NB4 (cell line): ENCODE measurements at places on chromosomes 13 and 19.

- DNase-seq = no peak
These were observed 131.8 kb upstream of the WASF3 start for GRCh38 chr13:26425443-26426358.

DNA sequence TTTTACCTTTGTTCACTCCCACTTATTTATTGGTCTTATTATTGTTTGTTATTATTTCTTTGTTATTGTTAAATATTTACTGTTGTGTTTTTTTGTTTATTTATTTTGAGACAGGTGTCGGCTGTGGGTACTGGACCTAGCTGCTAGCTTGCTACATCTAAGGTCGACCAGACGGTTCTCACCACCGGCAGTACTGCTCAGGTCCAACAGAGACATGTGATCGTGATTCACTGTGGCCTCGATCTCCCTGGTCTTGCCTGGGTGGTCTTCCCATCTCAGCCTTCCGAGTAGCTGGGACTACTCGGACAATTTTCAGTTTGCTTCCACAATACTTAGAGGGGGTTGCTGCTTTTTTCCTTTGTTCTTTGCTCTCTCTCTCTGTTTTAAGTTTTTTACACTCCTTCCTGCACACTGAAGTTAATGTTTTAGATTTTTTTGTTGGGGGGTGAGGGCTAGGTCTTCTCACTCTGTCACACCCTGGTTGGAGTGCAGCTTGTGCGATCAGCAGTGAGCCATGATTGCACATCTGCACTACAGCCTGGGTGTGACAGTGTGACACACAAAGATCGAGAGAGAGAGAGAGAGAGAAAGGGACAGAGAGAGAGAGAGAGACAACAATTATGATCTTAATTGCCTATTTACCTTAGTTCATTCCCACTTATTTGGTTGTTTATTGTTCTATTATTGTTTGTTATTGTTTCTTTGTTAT, 1432.4 kb downstream of the UQCRFS1 start:
- DNase-seq = peak; percentile 76

- DNase-seq = no peak
These were observed 62.8 kb downstream of the TPT1 start for GRCh38 chr13:45278096-45278645.

DNA sequence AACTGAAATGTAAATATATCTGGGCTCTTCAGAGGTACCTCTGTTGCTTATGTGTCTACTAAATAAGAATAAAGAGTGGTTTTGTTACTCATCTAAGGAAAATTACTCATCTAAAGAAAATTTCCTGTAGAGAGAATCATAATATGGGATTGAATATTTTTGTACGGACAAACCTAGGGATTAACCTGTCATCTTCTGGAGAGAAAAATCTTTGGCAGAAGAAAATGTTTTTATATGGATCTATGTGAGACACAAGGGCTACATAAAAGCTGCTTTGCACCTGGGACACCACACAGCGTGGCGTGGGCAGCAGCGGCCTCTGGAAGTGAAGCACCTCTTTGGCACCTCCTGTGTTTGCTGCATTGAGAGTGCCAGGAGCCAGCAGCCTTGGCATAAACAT, 242.9 kb upstream of the DACH1 start:
- no peak for DNase-seq

DNA sequence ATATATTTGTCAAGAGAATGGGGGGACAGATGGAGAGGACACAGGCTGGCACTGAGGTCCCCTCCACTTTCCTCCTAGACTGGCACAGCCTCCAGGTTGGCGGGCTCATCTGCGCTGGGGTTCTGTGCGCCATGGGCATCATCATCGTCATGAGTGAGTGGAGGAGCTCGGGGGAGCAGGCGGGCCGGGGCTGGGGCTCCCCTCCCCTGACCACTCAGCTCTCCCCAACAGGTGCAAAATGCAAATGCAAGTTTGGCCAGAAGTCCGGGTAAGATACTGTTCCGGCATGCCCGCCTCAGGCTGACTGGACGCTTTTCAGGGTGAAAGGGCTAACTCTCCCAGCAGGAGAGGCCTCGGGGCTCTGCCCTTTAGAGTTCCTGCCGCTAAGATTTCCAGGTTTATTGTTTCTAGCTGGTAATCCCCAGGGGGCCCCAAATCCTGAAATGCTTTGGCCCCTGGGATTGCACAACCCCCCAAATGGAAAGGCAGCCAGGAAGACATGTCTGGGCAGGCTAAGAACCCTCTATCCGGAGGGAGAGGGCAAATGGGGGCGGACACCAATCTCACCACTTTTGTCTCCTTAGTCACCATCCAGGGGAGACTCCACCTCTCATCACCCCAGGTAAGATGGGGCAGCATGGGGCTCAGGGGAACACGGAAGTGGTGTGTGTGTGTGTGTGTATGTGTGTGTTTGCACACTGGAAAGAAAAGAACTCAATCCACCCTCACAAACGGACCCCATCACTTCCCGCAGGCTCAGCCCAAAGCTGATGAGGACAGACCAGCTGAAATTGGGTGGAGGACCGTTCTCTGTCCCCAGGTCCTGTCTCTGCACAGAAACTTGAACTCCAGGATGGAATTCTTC, 7.3 kb downstream of the FXYD3 start:
- DNase-seq = no peak

DNA sequence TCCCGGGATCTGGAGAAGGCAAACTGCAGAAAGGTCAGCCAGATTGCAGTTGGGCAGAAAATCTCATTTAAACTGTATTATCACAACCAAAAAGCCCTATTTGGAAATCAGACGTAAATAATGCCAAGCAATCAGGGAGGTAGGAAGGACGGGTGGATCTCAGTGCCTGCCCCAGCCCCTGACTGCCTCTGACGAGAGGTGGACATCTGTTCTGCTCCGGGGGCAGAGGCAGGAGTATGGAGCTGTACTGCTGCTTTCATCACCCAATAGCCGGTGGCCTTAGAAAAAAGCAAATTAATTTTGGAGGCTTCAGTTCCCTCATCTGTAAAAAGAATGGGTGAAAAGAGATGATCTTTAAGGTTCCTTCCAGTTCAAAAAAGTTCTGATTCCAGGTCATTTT, 43.6 kb upstream of the WASF3 start:
- DNase-seq = no peak

DNA sequence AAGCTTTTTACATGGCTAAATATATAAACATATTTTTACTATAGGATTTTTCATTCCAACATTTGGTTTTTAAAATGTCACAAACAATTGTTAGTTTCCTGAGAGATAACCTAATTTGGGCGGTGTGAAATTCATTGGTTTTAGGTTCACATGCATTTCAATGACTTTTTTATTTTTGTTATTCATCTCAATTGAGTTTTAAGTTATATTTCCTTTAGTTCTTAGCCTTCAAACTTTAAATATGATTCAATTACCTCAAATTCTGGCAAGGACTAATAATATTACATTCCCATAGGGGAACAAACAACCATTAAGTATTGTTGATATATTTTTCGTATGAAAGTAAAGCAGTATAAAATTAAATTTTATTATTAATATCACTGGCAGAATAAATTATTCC, 265.3 kb downstream of the SLITRK6 start:
- DNase-seq = no peak

DNA sequence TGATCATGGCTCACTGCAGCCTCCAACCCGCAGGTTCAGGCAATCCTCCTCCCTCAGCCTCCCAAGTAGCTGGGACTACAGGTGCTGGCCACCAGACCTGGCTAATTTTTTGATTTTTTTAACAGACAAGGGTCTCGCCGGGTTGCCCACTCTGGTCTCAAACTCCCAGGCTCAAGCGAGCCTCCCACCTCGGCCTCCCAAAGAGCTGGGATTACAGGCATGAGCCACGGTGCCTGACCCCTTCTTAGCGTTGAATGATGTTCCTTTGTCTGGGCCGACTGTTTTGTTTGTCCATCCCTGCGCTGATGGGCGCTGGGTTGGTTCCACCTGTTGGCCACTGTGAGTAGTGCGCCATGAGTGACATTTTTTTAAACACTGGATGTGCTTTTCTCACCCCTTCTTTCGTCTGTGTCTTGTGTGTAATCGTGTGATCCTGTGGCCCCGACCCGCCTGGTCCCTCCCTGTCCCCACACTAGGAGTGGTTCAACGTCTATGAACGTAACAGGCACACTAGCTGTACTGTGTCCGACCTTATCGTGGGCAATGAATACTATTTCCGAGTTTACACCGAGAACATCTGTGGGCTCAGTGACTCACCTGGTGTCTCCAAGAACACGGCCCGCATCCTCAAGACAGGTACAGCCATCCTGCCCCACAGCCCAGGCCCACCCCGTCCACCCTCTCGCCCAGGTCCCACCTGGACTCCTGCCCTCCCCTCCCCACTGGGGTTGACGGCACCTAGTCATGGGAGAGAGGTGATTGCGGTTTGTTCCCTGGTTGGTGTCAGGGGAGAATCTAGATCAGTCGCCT, 15.0 kb upstream of the EMC10 start:
- DNase-seq = peak; percentile 69

GRCh38 chr19:53945441-53945840, 17.3 kb upstream of the CACNG8 start:
- DNase-seq = peak; percentile 61

DNA sequence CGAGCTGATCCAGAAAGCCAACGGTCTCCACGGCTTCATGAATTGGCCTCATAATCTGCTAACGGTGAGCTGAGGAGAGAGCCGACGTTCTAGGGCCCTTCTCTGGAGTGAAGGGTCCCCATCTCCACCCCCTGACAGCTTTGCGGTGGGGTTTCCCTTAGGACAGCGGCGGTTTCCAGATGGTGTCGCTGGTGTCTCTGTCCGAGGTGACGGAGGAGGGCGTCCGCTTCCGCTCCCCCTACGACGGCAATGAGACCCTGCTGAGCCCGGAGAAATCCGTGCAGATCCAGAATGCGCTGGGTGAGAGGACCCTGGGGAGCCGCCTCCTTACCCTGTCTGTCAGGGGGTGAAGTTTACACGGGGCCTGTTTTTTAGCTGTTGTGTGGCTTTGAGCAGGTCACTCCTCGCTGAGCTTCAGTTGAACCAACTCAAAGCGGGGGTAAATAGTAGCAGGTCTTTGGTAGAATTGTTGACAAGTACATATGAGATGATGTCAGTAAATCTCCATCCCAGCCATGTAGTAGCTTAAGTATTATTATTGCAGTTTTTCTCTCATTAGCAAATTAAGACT, 801 bp downstream of the QTRT1 start:
- peak; percentile 92 for DNase-seq
